ENCODE measurements at places on chromosomes 16 and 17.

GRCh38 chr17:58516644-58517377, 2.4 kb upstream of the MTMR4 start:
- DNase-seq = no peak

DNA sequence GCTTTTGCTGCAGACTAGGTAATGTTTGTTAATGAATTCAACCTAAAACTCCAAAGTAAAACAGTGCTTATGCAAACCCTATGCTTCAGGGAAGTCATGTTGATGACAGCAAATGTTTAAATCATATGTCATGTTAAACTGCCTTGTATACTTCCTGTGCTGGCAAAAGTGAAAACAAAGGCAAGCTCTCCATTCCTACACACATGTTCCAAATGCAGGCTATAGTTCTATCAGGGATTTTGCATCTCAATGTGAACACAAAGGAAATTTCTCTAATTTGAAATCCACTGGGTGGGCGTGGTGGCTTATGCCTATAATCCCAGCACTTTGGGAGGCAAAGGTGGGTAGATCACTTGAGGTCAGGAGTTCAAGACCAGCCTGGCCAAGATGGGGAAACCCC, 19.3 kb downstream of the UNK start:
- DNase-seq = no peak

DNA sequence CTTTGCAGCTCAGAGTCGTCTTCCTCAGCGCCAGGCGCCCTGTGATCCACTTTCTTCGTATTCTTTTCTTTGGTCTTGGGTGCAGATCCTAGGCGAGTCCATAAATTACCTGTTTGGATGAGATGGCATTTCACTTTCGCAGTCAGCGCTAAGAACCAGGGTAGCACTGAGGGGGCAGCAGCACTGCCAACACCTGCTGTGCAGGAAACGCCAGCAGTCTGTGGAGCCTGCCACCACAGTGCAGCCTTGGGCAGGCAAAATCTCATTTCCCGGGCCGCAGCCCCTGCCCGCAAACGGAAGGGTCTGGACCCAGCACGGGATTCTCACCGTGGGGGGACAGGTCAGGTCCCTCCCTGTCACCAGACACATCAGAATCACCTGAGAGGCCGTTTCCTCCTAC, 12.2 kb upstream of the ITGAE start:
- DNase-seq = no peak

GRCh38 chr16:89637379-89637778, 20.1 kb downstream of the CHMP1A start:
- no peak for DNase-seq

GRCh38 chr17:49753959-49754391, 10.0 kb downstream of the FAM117A start:
- DNase-seq = no peak

- peak; percentile 15 for DNase-seq
Observed at GRCh38 chr17:2192367-2193057, 111.1 kb downstream of the SMG6 start.

- no peak for DNase-seq
Observed at GRCh38 chr17:6177941-6178694, 107.9 kb downstream of the WSCD1 start.

DNA sequence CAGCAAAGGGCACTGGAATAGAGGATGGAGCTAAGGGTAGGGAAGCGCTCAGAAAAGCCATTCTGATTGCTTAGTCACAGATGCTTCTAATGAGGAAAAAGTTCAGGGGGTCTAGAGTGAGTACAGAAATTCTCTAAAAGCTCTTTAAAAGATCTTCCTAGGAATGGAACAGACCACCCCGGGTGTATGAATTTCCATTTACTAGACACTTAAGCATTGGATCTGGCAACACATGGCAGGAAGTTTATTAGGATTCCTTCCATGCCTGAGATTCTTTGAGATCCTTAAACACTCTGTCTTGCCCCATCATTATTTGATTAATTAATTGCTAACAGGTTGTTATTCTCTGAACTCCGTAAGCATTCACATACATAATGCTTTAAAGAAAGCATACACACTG, 8.5 kb downstream of the KRTAP9-7 start:
- no peak for DNase-seq

GRCh38 chr17:62797959-62798358, 10.2 kb downstream of the MARCHF10 start:
- no peak for DNase-seq

GRCh38 chr17:2689411-2690164, 22.0 kb downstream of the CLUH start:
- peak; percentile 22 for DNase-seq

- DNase-seq = no peak
Observed at GRCh38 chr16:54446639-54447038, 160.1 kb upstream of the IRX3 start.

DNA sequence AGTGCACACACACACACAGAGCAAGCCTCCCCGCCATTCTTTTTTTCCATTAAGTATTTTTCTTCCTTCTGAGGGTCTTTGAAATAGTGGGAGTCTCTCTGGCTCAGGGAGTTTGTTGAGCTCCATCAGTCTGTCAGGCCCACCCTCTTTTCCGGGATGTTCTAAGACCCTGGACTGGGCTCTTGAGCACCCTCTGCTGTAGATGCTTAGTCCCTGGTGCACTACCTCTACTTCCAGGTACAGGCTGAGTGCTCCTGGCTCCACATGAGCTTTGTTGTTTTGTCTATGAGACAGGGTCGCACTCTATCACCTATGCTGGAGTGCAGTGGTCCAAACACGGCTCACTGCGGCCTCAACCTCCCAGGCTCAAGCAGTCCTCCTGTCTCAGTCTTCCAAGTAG, 20.7 kb downstream of the LIMD2 start:
- DNase-seq = no peak

- no peak for DNase-seq
Observed at GRCh38 chr17:7002288-7003047, 6.6 kb downstream of the ALOX12 start.

GRCh38 chr17:33679595-33679994, 386.5 kb upstream of the ASIC2 start:
- no peak for DNase-seq

DNA sequence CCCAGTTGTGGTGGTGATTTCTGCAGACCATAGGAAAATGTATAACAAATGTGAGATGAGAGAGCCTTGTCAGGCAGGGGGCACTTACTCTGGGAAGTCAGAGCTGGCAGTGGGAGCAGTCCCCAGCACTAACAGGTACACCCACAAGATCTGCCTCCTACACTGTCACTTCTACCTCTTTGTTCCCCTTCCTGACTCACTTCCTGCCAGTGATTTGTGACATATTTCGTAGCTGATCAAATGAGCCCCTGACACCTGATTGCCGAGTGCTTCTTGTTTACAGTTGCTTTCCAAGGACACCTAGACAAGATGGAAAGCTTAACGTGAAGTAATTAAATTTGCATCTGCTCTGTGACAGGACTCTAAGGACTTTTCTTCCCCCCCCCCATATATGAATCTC, 40.5 kb downstream of the FTO start:
- DNase-seq = peak; percentile 0

DNA sequence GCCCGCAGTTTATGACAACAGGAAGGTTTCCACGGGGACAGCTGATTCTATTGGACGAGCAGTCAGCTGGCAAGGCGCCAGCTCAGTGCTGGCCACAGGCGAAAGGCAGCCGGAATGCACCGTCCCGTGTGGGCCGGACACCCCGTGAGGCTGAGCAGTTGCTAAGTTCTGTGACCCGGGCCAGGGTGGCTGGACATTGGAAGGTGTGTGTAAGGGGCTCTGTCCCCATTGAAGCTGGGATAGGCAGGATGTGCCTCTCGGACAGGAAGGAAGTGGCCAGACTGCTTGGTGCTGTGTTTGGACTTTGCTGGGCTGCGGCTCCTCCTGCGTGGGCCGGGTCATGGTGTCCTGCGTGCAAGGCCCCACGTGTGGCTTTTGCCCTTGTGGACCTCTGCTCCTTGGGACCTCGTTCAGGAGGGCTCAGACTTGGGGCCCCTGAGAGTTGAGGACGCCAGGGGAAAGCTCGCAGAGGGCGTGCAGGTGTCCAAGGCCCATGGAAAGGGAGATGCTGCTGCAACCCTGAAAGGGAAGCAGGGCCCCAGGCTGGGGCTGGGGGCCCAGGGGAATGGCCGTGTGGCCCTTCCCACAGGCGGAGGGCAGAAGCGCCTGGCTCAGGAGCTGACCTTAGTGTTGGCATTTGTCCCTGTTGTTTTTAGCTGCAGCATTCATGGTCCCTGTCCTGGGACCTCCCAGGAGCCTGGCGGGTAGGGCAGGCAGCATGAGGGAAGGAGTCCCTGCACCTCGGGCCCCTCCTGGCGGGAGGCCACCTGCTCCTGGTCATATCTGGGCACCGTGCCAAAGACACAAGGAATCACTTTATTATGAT, 10.0 kb downstream of the BAIAP2 start:
- no peak for DNase-seq

DNA sequence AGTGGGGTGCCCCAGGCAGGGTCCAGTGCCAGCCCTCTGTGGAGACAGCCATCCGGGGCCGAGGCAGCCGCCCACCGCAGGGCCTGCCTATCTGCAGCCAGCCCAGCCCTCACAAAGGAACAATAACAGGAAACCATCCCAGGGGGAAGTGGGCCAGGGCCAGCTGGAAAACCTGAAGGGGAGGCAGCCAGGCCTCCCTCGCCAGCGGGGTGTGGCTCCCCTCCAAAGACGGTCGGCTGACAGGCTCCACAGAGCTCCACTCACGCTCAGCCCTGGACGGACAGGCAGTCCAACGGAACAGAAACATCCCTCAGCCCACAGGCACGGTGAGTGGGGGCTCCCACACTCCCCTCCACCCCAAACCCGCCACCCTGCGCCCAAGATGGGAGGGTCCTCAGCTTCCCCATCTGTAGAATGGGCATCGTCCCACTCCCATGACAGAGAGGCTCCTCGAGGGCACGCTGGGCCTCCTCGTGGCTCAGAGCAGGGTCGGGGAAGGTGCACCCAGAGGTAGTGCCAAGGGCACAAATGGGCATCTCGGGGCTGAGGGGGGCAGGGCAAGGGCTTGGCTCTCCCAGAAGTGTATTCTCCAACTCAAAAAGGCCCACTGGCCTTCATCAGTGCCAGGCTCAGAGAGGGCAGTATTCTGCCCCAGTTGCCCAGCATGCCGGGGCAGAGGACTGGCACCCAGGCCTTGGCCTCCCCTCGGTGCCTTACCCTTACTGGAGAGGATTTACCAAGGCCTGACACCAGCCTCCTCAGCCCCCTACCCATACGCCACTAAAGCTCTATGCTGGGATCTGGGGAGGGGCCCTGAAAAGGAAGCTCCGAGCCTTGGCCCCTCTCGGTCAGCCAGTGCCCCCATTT, at the start of gene CDH5:
CDH5 (plus strand) TSS at position 259 of the 867 bp plus-strand sequence. CDS start 12,647 bp downstream, outside the sequence.
- DNase-seq = no peak

GRCh38 chr16:14240219-14240843, 169.2 kb downstream of the MRTFB start:
- DNase-seq = no peak

DNA sequence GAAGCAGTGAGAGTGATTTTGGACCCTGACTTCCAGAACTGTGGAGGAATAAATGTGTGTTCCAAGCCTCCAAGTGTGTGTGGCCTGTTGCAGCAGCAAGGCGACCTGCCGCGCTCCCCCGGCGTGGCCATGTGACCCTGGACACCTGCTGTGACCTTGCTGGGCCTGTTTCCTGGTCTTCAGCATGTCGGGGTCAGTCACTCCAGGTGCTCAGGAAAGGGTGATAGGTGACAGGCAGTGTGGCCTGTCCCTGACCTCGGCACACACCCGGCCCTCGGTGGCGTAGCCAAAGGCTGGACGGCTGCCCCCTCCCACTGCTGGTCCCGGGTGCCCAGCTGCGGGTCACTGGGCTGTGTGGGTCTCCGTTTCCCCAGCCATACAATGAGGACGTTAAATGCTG, 31.8 kb upstream of the ZNF469 start:
- DNase-seq = no peak

DNA sequence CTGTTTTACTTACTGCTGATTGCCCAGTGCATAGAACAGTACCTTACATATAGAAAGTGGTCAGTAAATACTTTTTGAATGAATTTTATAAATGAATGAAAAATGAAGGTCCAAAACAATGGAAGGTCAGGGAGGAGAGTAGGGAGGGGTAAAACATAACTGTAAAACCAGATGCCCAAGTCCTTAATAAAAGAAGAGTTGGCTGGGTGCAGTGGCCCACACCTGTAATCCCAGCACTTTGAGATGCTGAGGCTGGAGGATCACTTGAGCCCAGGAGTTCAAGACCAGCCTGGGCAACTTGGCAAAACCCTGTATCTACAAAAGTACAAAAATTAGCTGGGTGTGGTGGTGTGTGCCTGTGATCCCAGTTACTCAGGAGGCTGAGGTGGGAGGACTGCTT, 108.2 kb downstream of the BRIP1 start:
- no peak for DNase-seq

DNA sequence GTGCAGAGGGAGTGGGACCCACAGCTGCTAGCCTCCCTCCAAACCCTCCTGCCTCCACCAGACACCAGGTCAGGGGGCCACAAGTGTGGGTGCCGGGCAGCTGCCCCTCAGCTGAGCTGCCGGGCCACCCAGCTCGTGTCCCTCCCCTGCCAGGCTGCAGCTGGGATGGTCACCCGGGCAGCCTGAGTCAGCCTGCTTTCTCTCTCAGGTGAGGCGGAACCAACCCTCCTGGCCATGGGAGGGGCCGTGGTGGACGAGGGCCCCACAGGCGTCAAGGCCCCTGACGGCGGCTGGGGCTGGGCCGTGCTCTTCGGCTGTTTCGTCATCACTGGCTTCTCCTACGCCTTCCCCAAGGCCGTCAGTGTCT, 6.9 kb downstream of the SLC16A3 start:
- no peak for DNase-seq

- no peak for DNase-seq
Observed at GRCh38 chr16:57244463-57244766, 644 bp upstream of the ARL2BP start.

DNA sequence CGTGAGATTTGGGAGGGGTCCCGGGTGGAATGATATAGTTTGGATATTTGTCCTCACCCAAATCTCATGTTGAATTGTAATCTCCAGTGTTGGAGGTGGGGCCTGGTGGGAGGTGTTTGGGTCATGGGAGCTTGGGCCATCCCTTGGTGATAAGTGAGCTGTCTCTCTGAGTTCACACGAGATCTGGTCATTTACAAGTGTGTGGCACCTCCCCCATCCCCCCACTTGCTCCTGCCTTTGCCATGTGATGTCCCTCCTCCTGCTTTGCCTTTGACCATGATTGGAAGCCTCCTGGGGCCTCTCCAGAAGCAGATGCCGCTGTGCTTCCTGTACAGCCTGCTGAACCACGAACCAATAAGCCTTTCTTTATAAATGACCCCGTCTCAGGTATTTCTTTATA, 21.3 kb upstream of the BAIAP2 start:
- no peak for DNase-seq

DNA sequence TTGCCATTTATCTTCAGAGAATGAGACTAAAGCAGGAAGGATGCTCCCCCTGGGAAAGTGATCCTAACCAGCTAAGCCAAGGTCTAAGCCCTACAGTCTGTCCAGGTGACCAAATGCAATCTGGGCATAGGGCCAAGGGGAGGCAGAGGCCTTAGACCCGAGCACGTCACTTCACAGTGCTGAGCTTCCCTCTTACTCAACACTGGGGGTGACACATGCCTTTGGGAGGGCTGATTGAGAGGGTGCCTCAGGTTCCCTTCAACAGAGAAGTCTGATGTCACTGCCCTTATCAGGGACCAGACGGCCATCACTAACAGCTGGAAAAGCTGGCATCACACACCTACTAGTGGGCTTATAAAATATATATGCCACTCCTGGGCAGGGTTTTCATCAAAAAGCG, 4.0 kb downstream of the CIAO2B start:
- no peak for DNase-seq
